Hepatocyte (in vitro differentiated cells): ENCODE measurements at places on chromosomes 1 and 21. TPM values are rescaled to one million over a fixed set of nuclear protein-coding genes. Genes with fewer than 3 reads are reported as not detected.

The GABPB2 gene
- 9.9 and 12.9 TPM in 2 replicates for total RNA-seq

The GLIS1 gene
- total RNA-seq: 0.13 and 0.32 TPM in 2 replicates

The CEP104 gene
- total RNA-seq: 7.7 and 12.7 TPM in 2 replicates

- DNase-seq: no peak
These were observed 170.8 kb downstream of the SIPA1L2 start for GRCh38 chr1:232459087-232459486.

DNA sequence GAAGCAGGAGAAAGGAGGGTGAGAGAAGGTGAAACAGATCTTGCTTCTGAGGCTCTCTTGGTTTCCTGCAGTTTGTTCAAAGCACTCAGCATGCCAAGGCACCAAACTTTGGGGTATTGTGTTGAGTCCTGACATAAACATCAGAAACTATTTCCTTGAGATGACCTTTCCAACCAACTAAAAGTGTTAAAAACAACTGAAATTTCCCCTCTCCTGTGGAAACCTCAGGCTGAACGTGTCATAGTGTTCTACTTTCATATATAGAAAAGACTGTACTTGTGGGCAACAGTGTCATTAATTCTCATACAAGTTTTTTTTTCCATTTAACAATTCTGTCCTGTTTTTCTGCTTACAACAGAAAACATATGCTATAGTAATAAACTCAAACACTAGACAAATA lies 6.3 kb upstream of the LYST start:
- DNase-seq: no peak

DNA sequence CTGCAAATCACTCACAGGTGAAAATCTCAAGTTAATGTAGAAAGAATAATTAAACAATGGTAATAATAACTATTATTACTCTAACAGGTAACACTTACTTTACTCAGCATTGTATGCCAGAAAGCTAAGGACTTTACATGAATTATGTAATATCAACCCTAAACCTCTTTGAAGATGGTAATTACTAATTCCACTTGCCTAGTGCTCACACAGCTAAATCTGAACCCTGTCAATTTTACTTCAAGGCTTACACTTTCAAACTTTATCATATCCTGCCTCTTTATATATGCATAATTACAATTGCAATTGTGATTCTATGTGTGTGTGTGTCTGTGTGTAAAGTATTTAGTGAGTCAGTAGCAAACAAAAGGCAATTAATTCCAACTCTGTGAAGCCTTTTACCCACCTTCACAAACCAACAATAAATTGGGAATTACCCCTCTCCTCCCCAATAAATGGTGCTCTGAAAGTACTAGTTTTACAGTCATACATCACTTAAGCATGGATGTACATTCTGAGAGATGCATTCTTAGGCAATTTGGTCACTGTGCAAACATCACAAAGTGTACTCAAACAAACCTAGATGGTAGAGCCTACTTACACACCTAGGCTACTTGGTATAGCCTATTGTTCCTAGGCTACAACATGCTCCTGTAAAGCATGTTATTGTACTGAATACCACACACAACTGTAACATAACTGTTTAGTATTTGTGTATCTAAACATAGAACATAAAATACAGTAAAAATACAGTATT lies 5.9 kb downstream of the ZNF644 start:
- peak; percentile 52 for DNase-seq

DNA sequence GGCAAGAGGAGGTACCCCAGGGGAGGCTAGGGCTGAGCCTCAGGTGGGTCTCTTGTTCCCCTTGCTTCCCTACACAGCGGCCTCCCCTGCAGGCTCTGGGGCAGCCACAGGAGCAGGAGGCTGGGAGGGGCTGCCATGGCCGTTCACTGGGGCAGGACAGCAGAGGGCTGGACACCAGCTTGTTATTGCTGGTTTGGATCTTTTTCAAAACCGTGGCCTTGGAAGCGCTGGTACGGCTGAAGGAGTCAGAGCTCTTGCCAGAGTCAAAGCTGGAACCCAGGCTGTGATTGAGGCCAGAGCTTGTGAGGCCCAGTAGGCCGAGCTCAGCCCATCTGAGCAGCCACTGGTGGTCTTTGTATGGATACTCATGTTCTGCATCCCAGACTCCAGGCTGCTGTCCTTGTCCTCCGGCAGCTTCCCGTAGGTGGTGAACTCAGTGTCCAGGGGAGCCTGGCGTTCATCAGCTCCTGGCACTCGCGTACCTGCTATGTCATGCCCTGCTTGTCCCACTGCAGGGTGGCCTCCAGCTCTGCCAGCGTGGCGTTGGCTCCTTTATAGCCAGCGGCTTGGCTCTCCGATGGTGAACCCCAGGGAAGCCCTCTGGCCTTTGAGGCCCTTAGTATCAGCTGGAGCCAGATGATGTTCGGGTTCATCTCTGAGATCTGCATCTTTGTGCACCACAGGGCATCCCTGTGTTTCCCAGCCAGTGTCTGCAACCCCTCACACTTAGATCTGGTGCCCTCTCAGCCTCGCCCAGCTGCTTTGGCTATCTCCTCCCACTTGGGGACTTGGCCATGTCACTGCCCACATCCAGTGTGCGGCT lies 40.3 kb upstream of the THEM4 start:
- no peak for DNase-seq

The THEMIS2 gene
- total RNA-seq: 0.24 and 1.2 TPM in 2 replicates

The PNRC2 gene
- total RNA-seq: 107 and 122 TPM in 2 replicates

The PERM1 gene
- not detected in 2 replicates for total RNA-seq

The CD52 gene
- 1.2 and 8.1 TPM in 2 replicates for total RNA-seq

DNA sequence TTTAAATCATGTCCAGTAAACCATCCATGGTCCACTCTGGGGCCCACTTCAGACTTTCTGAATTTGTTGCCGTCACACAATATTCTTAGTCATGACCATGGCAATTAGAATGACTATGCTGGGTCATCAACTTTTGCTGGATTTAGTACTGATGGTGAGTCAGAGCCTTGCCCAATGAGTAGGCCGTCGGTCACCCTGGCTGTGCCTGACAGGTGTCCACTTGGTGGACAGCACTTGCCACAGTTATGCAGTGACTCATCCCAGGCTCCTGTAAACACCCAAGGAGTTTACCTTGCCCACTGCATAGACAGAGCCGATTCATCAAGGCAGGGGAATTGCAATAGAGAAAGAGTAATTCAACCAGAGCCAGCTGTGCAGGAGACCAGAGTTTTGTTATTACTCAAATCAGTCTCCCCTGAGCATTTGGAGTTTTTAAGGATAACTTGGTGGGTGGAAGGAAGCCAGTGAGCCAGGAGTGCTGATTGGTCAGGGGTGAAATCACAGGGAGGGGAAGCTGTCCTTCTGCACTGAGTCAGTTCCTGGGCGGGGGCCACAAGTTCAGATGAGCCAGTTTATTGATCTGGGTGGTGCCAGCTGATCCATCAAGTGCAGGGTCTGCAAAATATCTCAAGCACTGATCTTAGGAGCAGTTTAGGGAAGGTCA lies 333.8 kb downstream of the PTPRU start:
- peak; percentile 65 for DNase-seq

DNA sequence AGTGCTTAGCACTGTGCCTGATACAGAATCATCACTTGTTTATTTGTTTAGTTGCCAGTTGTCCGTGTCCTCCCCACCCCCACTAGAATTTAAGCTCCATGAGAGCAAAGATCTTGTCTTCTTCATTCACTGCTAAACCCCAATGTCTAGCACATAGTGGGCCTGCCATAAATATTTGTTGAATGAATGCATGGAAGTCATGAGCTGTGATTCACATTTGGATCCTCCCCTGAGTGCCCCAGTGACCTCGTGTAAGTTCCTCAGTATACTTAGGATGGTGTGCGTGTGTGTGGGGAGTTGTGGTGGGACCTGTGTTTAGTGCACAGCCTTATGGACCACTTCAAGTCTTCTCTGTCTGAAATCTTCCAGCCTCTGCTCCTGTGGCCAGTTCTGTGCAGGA lies 23.1 kb downstream of the IER5 start:
- no peak for DNase-seq

GRCh38 chr21:38716942-38717341 lies 88.8 kb upstream of the ETS2 start:
- no peak for DNase-seq

- DNase-seq: no peak
These were observed 40.6 kb downstream of the KCNC4 start for GRCh38 chr1:110250749-110251148.

The CFAP141 gene
- not detected in 2 replicates for total RNA-seq

The NR5A2 gene
- total RNA-seq: 49.6 and 55.5 TPM in 2 replicates

DNA sequence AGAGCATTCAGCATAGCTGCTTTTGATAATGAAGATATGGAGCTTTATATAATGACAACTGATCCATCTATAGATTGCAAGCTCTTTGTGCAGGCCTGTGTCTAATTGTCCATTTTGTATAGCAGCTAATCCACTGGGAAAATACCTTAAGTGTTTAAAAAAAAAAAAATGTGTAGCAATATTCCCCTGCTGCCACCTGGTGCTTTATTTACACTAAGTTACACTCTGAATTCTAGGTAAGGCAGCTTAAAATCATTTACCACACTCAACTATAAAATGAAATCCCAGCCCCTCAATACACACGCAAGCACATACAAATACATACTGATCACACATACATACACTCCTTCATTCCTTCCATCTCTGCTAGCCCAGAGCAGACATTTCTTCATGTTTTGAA lies 49.1 kb upstream of the BCL9 start:
- DNase-seq: no peak

- no peak for DNase-seq
These were observed 59.5 kb downstream of the DENND1B start for GRCh38 chr1:197715806-197716205.

The CRYZL1 gene
- total RNA-seq: 14.6 and 29.7 TPM in 2 replicates

The MCOLN3 gene
- 12.4 and 16.4 TPM in 2 replicates for total RNA-seq

GRCh38 chr1:7506454-7507284 lies 264.4 kb upstream of the VAMP3 start:
- no peak for DNase-seq

DNA sequence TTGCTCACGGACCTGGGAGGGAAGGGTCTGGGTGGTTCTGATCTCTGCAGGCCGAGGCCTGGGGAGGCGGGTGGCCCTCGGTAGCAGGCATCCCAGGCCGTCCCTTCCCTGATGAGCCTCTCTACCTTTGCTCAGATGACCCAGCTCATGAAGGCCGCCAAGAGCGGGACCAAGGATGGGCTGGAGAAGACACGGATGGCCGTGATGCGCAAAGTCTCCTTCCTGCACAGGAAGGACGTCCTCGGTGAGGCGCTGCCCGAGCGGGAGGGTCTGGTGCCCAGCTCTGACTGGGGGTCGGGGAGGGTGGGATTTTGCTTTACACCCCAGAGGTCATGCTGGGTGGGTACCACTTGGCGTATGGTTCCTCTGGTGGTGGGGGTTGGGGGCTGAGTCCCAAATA lies 76.5 kb downstream of the ARHGEF10L start:
- DNase-seq: no peak

- DNase-seq: peak; percentile 44
These were observed 158.1 kb upstream of the COA6 start for GRCh38 chr1:234214911-234215892.

- no peak for DNase-seq
These were observed 89.6 kb downstream of the RERE start for GRCh38 chr1:8727809-8728213.

DNA sequence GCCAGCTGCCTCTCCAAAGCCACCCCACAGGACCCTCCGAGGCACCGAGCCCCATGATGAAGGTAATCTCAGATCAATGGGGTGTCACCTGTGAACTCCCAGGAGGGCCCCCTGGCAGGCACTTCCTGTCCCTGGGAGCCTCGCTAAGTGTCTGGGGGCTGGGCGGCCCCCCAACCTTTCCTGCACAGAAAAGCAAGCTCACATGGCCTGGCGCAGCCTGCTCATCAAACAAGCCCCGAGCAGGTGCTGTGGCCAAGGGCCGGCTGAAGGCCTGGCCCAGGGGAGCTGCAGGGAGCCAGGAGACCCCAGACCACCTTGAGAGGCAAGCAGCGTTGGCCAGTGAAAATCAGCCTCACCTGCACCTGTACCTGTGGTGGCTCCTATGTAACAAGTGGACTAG lies 2.9 kb downstream of the RIPK4 start:
- no peak for DNase-seq

- DNase-seq: peak; percentile 57
These were observed 41.0 kb downstream of the RXRG start for GRCh38 chr1:165403835-165404482.

- peak; percentile 59 for DNase-seq
These were observed 53.1 kb upstream of the HMCN1 start for GRCh38 chr1:185681034-185681633.

The SPRR2F gene
- total RNA-seq: 0.80 and 2.5 TPM in 2 replicates

GRCh38 chr1:177913762-177914540 lies 55.9 kb downstream of the SEC16B start:
- peak; percentile 56 for DNase-seq

GRCh38 chr1:27391511-27392095 lies 819 bp upstream of the GPR3 start:
- DNase-seq: peak; percentile 78
